ENCODE measurements at places on chromosomes 13 and 19.

- peak; percentile 48 for DNase-seq
These were observed 3.1 kb downstream of the PCDH8 start for GRCh38 chr13:52845334-52845761.

- DNase-seq = no peak
These were observed 856.6 kb upstream of the KLHL1 start for GRCh38 chr13:70964874-70965273.

DNA sequence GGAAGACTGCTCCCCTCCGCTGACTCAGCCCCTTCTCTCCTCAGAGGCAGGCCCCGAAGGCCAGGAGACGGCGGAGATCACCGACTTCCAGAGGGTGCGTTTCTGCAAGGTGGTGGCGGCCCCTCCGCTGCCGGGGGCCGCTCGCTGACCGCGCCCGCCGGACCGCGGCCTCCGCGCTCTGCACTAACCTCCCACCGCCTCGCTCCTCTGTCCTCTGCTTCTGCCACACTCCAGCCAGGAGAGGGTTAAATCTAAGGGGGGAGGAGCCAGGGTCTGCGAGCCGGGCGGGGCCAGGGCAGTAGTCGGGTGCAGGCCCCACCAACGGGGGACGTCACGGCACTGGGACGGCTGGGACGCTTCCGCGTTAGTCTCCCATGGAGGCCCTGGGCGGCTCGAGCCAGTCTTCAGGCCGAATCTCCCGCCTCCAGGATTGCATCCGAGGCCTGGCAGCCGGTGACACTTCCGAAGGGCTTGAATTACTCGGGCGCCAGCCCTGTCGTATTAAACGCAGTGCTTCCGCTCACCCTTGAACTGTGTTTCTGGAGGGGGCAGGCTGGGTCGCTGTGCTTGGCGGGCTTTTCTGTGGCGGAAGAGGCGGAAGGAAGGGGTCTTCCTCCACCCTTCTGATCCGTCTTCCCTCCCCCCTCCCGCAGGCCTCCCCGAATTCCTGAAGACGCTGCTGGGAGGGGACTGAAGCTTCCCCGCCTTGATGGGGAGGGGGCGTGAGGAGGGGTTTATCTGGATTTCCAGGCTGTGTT lies 1.2 kb upstream of the INAFM1 start:
- peak; percentile 84 for DNase-seq

- no peak for DNase-seq
These were observed 132.1 kb upstream of the ATXN8OS start for GRCh38 chr13:69975496-69975895.

DNA sequence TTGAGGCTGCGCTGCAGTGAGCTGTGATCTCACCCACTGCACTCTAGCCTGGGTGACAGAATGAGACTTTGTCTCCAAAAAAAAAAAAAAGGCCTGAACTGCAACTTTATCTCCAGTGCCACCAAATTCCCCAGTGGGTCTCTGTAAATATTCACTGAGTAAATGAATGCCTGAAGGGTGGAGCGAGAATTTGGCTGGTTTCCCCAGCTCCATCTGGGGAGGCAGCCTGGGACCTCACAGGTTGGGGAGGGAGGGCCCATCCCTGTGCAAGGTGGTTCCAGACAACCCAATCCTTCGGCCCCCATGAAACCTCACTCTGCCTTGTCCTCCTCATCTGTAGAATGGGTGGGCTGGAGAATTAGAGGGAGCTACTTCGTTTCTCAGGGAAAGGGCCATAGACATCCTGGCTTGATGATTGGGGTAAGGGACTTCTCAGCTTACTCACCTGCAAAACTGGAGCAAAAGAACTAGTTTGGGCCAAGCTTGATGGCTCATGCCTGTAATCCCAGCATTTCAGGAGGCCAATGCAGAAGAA lies 4.2 kb upstream of the PKN1 start:
- DNase-seq = no peak

DNA sequence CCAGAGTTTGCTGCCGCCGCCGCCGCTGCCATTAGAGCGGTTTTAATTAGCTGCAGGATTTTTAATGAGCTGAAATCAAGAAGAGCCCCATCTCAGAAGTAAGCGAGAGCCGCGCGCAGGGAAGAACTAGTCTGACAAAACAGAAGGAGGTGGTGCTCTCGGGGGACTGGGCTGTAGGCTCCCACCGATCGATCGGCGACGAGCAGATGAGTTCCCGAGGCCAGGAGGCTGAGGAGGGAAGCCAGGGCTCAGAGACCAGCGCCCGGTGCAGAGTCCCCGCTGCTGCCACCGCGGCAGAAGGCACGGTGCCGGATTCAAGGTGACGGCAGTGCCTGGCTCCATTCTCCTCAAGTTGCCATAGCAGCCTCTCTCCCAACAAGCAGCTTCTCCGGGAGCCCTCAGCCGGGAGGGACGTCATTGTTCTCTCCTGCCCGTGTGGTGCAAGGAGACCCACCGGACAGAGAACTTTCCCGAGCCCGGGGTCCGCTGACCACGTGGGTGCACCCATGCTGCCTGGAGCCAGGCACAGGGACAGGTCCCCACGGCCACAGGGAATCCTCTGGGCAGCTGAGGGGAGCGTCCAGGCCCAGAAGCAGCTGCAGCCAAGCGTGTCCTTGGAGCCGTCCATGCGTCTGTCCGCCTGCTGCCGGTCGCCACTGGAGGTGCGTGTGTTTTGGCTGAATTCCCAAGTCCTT lies 62.9 kb downstream of the CHST8 start:
- peak; percentile 38 for DNase-seq

GRCh38 chr19:2810141-2811091 lies 9.3 kb upstream of the ZNF554 start:
- no peak for DNase-seq

GRCh38 chr19:3189702-3190469 lies 4.2 kb downstream of the NCLN start:
- DNase-seq = no peak

DNA sequence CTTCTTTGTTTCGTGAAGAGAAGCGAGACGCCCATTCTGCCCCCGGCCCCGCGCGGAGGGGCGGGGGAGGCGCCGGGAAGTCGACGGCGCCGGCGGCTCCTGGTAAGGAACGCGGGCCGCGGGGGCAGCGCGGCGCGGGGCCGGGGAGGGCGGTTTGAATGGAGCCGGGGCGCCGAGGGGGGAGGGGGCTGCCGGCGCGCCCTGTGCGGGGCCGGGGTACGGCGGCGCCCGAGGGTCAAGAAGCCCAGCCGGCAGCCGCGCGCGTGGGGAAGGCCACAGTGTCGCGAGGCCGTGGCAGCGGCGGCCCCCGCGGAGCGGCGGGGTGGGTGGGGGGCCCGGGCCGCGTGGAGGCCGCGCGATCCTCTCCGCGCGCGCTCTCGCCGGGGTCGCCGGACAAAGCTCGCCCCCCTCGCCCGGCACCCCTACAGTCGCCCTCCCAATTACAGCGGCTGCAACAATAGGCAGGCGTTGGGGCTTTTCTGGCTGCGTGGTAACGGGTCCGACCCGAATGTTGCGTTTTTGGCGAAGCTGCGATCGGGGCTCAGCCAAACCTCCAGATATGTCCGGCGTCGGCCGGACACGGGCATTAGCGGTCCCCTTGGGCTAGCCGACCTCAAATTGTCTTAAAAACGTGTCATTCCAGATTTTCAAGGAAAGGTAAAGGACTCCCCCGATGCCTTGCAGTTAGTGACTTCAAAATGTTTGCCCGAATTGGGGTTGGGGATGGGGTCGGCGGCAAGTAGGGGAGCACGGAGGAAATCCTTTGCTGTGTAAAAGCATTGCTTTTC lies 437 bp downstream of the SMARCA4 start:
- DNase-seq = peak; percentile 67

DNA sequence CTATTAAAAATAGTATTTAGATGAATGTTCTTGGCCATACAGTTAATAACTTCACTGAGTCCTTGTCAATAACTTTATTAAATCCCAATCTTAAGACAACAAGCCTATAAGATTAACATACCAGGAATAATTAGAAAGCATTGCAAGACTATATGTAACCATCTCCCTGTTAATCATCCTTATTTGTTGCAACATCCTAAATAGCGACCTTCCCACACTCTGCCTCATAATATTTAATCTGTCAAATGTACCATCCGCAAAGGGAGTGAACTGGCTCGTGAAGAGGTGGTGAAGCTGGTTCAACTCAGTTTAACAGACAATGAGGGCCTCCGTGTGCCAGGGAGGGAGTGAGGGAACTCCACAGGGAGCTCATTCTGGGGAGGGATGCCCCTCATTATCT lies 33.9 kb downstream of the KL start:
- no peak for DNase-seq

DNA sequence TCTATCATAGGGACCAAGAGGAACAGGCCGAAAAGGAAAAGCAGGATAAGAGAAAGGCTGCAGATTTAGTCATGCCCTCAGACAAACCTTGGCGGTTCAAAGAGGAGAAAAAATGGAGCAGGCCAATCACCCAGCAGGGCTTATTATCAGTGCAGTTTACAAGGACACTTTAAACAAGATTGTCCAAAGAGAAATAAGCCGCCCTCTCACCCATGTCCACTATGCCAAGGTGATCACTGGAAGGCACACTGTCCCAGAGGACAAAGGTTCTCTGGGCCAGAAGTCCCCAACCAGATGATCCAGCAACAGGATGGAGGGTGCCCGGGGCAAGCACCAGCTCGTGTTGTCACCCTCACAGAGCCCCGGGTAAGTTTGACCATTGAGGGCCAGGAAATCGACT lies 8.3 kb upstream of the REX1BD start:
- DNase-seq = no peak
